ENCODE measurements at places on chromosomes 12 and 14. TPM values are rescaled to one million over a fixed set of nuclear protein-coding genes. Genes with fewer than 3 reads are reported as not detected.

BMAL2 gene
- total RNA-seq = 29.1 TPM

CLEC2B gene
- 79.6 TPM for total RNA-seq

RND1 gene
- 3.0 TPM for total RNA-seq

MYH6 gene
- total RNA-seq = 0.10 TPM

OTX2 gene
- not detected for total RNA-seq

Data from activated CD4-positive, alpha-beta memory T cell treated with anti-CD3 and anti-CD28 coated beads, Interleukin-2, amount 10 ng/mL, durations not matched to agents 7 days and 5 days (primary cell).